ENCODE measurements at places on chromosomes 1 and 21.
A peak's percentile ranks its signal among the peaks of the same experiment; 100 is the strongest.

- peak; percentile 15 for DNase-seq
Measured at GRCh38 chr1:204706838-204707509, 21.4 kb upstream of the LRRN2 start.

DNA sequence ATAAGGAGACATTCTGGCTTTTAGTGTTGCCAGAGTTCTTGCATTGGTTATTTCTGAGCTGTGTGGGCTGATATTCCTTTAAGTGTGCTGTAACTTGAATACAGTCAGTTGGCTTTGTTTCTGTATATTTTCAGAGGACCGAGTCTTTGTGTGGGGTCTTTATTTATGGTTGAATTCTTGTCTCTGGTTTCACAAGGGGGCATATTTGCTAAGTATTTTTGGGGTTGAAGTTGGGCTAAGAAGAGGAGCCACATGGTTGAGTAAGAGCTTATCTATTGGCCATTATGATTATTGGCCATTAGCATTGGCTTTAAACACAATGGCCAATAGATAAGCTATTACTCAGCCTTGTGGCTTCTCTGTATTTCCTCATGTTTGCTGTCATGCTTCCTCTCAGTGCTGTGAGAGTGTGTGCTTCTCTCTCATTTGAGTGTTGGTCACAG, 26.3 kb upstream of the PTGFR start:
- no peak for DNase-seq

- no peak for DNase-seq
Measured at GRCh38 chr1:18714404-18715175, 83.9 kb downstream of the PAX7 start.

GRCh38 chr1:91026320-91026719, 4.5 kb upstream of the ZNF644 start:
- DNase-seq: no peak

All from KBM-7 (cell line).